ENCODE measurements at places on chromosomes 6 and 20. TPM values are rescaled to one million over a fixed set of nuclear protein-coding genes. Genes with fewer than 3 reads are reported as not detected.

- no peak for DNase-seq
These were observed 62.4 kb upstream of the STXBP5 start for GRCh38 chr6:147141711-147142308.

DNA sequence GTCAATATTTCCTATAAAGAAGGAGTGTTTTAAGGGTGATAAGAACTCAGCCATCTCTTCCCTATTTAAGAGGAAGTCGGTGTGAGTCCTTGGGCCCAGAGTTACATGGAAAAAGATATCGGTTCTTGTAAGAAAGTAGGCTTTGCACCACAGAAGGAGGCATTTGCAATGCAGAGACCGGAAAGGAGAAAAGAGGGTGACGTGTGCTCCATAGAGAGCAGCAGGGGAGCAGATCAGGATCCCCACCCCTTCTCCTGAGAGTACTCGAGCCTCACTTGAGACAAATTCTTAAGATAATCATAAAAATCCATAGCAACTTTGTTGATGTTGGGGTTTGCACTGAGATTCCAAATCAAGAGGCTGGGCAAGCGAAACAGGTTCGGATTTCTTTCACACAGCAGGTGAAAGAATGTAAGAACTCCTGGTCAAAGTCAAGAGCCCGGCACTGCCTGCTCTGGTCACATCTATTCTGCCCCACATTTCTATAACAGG, 27.8 kb downstream of the FOXA2 start:
- no peak for DNase-seq

- no peak for DNase-seq
These were observed 610.1 kb upstream of the ARID1B start for GRCh38 chr6:156167016-156167624.

GRCh38 chr6:69138893-69139494, 503.9 kb downstream of the ADGRB3 start:
- DNase-seq, result peak; percentile 45

CALHM4 gene
- not detected for total RNA-seq

DNA sequence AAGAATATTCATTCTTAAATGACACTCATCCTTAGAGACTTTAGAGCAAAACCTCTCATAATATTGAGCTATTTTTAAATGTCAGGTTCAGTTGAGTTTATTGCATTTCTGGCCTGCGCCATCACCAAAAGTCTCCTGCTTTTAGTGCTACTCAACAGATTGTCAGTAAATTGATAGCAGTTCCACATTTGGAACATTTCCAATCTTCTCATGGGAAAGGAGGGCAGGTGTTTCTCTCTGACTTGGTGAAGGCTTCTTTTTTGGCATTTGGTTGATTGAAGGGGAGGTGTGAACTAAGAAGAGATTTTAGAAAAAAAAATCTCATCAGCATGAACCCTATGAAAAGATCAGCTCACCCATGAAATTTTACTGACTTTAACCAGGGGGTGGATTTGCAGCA, 125.9 kb upstream of the INSM1 start:
- DNase-seq, result no peak

DNA sequence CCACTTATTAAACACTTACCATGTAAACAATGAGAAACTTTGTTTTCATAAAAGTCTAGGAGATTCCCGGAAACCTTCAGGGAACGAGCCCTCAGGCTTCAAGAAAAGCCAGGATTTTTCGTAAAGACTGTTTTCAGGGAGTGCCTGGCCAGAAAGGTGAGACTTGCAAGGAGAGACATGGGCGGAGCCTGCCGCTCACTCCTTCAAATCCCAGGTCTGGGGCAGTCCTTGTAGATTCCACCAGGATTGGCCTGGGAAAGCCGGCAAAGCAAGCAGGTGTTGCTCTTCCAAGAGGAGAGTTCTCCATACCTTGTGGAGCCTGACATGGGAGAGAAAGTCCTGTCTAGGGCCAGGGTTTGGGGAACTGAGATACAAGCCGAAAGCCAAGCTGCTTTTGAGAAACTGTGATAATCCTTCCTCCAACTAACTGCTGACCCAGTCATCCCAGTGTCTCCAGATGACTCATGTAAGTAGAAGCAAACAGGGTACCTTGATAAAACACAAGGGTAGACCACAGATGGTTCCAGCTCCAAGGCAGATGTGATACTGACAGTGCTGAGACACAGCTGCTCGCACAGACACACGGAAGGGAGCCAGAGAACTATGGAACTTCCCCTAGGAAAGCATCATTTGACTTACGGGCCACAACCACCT, 69.4 kb upstream of the NAA20 start:
- no peak for DNase-seq

SLC4A11 gene
- total RNA-seq, result 0.11 TPM

GRCh38 chr6:36050947-36051710, 23.5 kb downstream of the MAPK14 start:
- DNase-seq, result no peak

DNA sequence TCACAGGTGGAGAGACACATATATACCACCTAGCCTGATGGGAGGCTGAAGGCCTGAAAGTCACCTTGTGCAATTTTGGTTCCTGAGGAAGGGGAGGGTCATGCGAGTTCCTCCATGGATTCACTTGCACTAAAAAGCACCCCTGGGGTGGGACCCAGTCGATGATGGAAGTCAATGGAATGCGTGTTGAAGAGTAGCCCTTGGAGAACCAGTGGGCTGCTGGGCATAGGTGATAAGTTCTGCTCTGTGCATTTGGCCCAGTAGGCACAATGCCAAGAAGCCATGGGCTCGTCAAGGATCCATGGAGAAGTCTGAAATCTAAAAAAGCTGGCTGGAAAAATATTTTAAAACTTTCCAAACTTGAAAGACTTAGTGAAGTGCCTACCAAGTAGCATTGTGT, 18.9 kb upstream of the SCRT2 start:
- no peak for DNase-seq

OPRM1 gene
- total RNA-seq, result not detected

- no peak for DNase-seq
These were observed 4.6 kb downstream of the PTPN1 start for GRCh38 chr20:50514750-50515149.

DNA sequence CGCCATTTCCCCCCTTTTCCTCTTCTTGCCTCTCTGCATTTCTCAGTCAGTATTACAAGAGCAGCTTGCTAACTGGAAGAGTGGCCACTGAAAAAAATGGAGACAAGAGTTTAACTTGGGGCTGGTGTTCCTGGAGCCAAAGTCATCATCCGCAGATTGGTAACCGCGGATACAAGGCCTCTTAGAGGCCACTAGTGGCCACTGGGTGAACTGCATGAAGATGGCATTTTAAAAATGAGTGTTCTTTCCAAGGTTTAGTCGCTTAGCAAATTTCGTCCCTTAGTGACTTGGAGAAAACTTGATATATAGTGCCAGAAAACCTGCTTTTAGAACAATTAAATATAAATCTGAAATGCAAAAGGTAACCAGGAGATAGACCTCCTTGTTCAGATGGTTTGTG, 4.8 kb downstream of the F13A1 start:
- DNase-seq, result peak; percentile 43

DNA sequence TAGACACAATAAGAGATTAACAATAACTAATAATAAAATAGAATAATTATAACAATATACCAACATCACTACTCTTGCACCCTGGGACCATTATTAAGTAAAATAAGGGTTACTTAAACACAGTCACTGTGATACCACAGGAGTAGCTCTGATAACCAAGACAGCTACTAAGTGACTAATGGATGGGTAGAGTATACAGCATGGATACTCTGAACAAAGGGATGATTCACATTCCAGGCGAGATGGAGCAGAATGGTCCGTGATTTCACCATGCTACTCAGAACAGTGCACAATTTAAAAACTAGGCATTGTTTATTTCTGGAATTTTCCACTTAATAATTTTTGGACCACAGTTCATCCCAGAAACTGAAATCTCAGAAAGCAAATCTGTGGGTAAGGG, 80.0 kb upstream of the FUT9 start:
- DNase-seq, result no peak

HLA-DMB gene
- total RNA-seq, result 9.5 TPM

DNA sequence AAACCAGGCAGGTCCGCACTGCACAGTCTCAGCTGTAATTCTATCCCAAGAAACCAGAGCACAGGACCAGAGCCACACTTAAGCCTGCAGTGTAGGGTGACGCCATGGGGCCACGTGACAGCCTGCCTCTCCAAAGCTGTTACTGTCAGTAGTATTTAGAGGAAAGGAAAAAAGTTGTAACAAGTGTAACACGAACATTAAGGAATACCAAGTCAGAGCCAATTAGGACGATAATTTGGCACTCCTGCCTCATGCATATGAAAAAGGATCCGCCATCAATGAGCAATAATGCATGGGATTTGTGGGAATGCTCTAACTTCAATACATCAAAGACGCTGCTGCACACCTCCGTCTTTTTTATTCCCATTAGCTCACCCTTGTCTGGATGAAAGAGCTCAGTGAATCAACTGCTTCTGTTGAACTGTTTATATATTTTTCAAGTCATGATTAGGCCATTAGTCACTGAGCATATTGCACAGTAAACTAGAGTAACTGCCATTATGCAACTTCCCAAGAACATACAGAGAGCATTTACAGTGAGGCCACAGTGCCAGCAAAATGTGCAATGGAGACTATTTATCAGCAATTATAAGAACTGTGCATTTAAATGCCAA, 79.9 kb downstream of the ATXN1 start:
- DNase-seq, result peak; percentile 66

- DNase-seq, result no peak
These were observed 11.6 kb upstream of the ELOVL5 start for GRCh38 chr6:53360093-53360912.

GRCh38 chr6:14488180-14488579, 370.6 kb downstream of the CD83 start:
- no peak for DNase-seq

DNA sequence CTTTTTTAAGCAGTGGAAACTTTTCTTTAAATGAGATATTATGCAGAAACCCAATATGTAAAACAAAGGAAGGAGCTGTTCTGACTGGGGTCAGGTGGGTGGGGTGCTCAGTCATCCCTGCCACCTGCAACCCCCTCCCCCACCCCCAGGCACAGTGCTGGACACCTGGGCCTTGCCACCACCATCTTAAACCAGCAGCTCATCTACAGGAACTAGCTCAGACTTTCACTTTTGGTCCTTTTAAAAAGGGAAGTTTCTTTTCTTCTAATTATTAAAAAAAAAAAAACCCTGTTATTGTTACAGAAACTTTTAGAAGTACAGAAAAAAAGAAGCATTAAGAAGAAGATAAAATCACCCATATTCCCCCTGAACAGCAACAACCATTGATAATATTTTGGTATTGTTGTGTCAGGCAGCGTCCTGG, 37.1 kb downstream of the PPP1R16B start:
- DNase-seq, result no peak

- DNase-seq, result no peak
These were observed 126.6 kb downstream of the ADAT2 start for GRCh38 chr6:143323729-143324470.

DNA sequence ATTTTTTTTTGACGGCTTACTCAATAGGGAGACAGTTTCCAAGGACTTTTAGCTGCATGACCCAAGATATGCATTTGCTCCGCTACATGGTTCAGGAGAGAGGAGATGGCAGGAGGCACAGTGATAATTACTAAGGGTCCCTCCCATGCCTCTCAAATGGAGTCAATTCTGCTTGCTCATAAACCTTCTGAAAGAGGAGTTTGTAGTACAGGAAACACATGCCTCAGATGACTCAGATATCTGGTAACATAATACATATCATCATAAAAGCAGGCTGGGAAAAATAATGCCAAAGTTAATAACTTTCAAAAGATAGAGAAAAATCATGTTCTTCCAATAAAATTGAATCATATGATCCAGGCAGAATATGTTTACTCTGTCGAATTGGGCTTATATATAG, 97.6 kb upstream of the DEFB112 start:
- DNase-seq, result no peak

DNA sequence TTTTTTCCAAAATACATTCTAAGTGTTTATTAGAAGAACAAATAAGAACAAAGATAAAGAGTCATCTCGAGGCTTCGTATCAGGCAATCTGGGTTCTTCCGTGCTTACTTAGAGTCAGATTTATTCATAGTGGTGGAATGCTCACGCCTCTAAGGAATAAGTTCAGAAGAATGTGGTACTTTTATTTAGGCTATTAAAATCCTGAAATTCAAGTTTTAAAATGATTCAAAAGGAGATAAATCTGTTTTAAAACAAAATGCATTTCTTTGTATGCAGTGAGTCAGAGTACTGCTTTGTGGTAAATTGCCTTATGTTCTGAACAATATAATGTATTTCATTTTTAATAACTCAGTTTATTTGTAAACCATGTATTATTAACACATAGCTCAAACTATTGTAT, 89.1 kb downstream of the FUT9 start:
- DNase-seq, result no peak

Data from heart left ventricle (tissue), 16 donors.